ENCODE measurements at places on chromosomes 5 and 9. TPM values are rescaled to one million over a fixed set of nuclear protein-coding genes. Genes with fewer than 3 reads are reported as not detected.

The PCDHB15 gene
- total RNA-seq = not detected

The ABCA1 gene
- 1.4 TPM for total RNA-seq

The GRM6 gene
- total RNA-seq = not detected

The FABP6 gene
- total RNA-seq = not detected

The BTNL8 gene
- total RNA-seq = not detected

The PRR16 gene
- total RNA-seq = not detected

The ARID3C gene
- total RNA-seq = not detected

The MCC gene
- total RNA-seq = 4.4 TPM

The BNC2 gene
- total RNA-seq = not detected

The C9orf50 gene
- total RNA-seq = not detected

The NXNL2 gene
- not detected for total RNA-seq

The FGF1 gene
- not detected for total RNA-seq

The IFNB1 gene
- total RNA-seq = 0.37 TPM

The EQTN gene
- not detected for total RNA-seq

DNA sequence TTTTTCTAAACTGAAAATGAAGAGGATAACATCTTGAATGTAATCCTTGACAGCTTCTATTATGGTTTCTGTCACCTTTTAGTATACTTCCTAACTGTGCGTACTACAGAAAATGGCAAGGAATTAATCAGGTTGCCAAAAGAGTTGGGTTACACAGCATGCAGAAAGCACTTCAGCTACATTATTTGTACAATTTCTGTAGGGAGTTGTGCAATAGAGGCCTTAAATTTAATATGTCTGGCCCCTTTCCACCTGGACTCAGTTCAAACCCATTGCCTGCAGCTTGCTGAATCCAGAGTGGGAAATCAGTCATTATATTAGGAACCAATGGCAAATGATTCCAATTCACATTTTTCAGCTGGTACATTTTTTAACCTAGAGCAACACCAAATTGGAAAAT is 549.7 kb downstream of the CSNK1G3 start:
- no peaks in the 10 kb centered on the region for H3K27me3 ChIP-seq
- H3K36me3 ChIP-seq = no peaks in the 10 kb centered on the region
- DNase-seq = no peak

DNA sequence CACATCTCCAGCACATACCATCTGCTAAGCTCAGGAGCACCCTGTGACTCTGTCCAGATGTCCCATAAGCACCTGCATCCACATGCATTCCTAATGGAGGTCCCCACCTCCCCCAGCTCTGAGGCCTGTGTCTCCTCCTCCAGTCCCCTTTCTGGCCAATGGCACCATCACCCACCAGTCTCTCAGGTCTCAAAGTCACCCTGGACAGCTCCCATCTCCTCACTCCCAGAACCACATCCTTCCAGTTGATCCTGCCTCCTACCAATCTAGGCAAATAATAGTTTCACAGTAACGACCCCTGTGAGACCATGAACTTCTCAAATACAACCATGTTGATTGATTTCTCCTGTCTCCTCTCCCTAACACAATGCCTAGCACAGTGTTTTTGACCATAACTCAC is 40.1 kb downstream of the GGTA1 start:
- H3K27ac ChIP-seq = no peak overlapping the region
- peaks cover 20% of the 10 kb centered on the region for H3K4me1 ChIP-seq
- DNase-seq = no peak

DNA sequence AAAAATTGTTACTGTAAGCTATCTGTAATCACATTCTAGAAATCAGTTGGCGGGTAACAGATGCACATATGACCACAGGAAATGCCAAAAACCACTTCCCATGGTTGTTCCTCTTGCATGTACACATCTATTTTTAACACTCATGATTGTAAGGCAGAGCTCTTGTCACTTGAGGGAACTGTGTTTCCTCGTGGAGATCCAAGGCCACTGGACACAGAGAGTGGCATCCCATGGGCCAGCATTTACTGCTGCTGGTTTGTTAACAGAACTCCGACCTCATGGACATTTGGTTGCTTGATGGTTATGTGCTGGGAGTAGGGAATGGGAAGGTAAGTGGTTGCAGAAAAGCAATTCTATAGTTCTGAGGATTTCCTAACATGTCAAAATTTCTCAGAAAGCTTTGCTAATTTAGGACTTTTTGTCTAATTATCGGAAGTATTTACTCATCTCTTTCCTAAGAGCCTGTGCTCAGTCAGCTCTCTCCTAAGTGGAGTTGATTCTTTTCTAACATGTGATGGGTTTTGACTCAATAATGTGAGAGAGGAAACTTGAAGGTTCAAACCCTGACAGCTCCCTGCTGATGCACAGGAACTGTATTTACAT is 202.0 kb upstream of the NR3C1 start:
- H3K4me1 ChIP-seq = peaks cover 31% of the 10 kb centered on the region
- peaks cover 16% of the 10 kb centered on the region for H3K36me3 ChIP-seq
- H3K27ac ChIP-seq = peak overlapping the region; percentile 84
- peak overlapping the region; percentile 81 for H3K4me3 ChIP-seq
- H3K27me3 ChIP-seq = peaks cover 6% of the 10 kb centered on the region
- peak; percentile 42 for DNase-seq

DNA sequence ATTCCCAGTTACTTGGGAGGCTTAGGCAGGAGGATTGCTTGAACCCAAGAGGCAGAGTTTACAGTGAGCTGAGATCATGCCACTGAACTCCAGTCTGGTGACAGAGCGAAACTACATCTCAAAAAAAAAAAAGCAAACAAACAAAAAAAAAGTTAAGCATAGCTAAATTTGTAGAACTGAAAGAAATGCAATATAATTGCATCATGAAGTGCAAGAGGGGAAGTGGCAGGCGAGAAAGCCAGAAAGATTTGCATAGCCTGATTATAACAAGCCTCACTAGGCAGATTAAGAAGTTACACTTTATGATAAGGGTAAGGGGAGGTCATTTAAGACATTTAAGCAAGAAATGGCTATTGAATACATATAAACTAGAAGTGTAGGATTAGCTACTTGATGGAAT is 187.1 kb downstream of the EDIL3 start:
- H3K27me3 ChIP-seq = no peaks in the 10 kb centered on the region
- no peak overlapping the region for H3K4me3 ChIP-seq
- no peaks in the 10 kb centered on the region for H3K4me1 ChIP-seq
- no peak for DNase-seq
- no peaks in the 10 kb centered on the region for H3K36me3 ChIP-seq

- H3K36me3 ChIP-seq = no peaks in the 10 kb centered on the region
- H3K4me3 ChIP-seq = no peak overlapping the region
- DNase-seq = no peak
- no peaks in the 10 kb centered on the region for H3K27me3 ChIP-seq
- no peaks in the 10 kb centered on the region for H3K4me1 ChIP-seq
- H3K27ac ChIP-seq = no peak overlapping the region
These were observed 64.7 kb upstream of the ATG10 start for GRCh38 chr5:81907012-81907635.

- no peaks in the 10 kb centered on the region for H3K4me1 ChIP-seq
- H3K27ac ChIP-seq = no peak overlapping the region
- DNase-seq = no peak
- H3K4me3 ChIP-seq = no peak overlapping the region
These were observed 549.1 kb downstream of the CSNK1G3 start for GRCh38 chr5:124061068-124061430.

- H3K27ac ChIP-seq = no peak overlapping the region
- peaks cover 38% of the 10 kb centered on the region for H3K27me3 ChIP-seq
- H3K4me1 ChIP-seq = no peaks in the 10 kb centered on the region
- no peaks in the 10 kb centered on the region for H3K36me3 ChIP-seq
- no peak for DNase-seq
- no peak overlapping the region for H3K4me3 ChIP-seq
These were observed 3.1 kb downstream of the RASGEF1C start for GRCh38 chr5:180205916-180206315.

DNA sequence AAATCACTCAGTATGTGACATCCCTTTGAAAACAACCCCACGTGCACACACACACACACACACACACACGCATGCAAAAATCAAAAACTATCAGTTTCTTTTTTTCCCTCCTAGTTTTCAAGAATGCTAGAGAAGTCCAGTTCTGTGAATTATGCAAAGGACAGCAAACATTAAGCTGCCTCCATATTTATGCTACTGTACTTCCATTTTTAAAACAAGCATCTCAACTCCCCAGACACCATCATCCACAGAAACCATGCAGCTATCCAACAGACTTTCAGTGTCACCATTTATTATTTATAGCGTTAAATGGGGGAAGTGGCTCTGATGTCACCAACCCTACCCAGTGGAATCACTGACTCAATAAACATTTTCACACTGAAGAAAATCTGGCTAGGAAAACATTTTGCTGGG is 1.6 kb downstream of the FBXW11 start:
- H3K4me1 ChIP-seq = peaks cover 47% of the 10 kb centered on the region
- H3K36me3 ChIP-seq = peaks cover 12% of the 10 kb centered on the region
- DNase-seq = no peak
- H3K27ac ChIP-seq = peak overlapping the region; percentile 96
- H3K4me3 ChIP-seq = peak overlapping the region; percentile 86
- no peaks in the 10 kb centered on the region for H3K27me3 ChIP-seq

DNA sequence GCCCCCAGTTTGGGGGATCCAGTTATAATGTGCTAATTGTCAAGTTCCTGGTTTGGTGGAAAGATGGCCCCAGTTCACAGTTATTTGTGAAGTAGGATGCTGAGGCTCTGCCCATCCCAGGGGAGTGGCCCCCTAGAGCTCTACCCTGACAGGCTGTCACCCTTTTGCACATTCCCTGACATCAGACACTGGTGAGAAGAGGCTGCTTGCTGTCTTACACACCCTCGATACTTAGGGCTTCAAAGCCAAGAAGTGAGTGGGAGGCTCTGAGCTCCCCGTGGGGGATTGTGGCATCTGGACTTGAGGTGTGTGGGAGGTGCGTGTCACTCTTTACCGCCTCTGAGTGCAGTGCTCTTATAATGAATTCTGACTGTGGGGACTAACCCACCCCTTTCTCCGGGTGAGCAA is 168.5 kb downstream of the DOCK2 start:
- no peak overlapping the region for H3K27ac ChIP-seq
- no peak overlapping the region for H3K4me3 ChIP-seq
- peaks cover 19% of the 10 kb centered on the region for H3K4me1 ChIP-seq
- no peak for DNase-seq
- peaks cover 43% of the 10 kb centered on the region for H3K36me3 ChIP-seq
- no peaks in the 10 kb centered on the region for H3K27me3 ChIP-seq

DNA sequence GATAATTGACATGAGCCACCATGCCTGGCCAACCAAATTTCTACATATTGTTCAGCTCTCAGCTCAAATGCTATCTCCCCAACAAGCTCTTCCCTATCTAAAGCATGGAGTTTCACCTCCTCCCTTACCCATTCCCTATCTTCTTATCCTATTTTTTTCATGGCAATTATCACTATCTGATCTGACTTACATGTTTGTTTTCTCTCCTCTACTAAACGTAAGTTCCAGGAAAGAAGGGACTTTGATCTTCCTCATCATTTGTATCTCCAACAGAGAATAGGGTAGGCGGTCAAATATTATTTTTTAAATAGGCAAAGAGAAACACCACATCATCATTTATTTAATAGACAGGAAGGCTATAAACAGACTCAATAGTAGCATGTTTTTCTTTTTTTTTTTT is 130.2 kb downstream of the DCP2 start:
- no peak overlapping the region for H3K27ac ChIP-seq
- H3K4me3 ChIP-seq = no peak overlapping the region
- no peaks in the 10 kb centered on the region for H3K27me3 ChIP-seq
- no peak for DNase-seq
- H3K4me1 ChIP-seq = no peaks in the 10 kb centered on the region
- H3K36me3 ChIP-seq = no peaks in the 10 kb centered on the region

- no peak for DNase-seq
- no peaks in the 10 kb centered on the region for H3K36me3 ChIP-seq
- H3K4me1 ChIP-seq = no peaks in the 10 kb centered on the region
- no peaks in the 10 kb centered on the region for H3K27me3 ChIP-seq
- H3K27ac ChIP-seq = no peak overlapping the region
These were observed 1125.4 kb downstream of the EFNA5 start for GRCh38 chr5:106545325-106545724.

DNA sequence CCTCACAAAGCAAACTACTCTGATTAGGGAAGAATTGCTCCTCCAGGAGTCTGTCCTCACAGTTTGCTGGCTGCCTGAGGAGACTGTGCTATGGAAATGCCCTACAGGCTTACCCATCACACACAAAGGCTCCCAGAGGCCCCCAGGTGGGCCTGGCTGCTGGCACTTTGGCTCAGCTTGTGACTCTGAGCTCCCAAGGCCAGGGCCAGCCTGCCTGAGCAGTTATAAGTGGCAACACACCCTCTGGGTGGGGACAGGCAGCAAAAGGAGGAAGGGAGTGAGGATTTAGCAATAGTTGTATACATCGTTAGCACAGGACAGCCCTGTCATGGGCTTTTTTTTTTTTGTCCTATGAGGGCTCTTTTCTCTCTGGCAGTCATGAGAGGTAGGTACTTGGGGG is 103.5 kb downstream of the DAPK1 start:
- no peak overlapping the region for H3K4me3 ChIP-seq
- peaks cover 13% of the 10 kb centered on the region for H3K27me3 ChIP-seq
- H3K36me3 ChIP-seq = no peaks in the 10 kb centered on the region
- DNase-seq = no peak
- H3K4me1 ChIP-seq = peaks cover 5% of the 10 kb centered on the region
- no peak overlapping the region for H3K27ac ChIP-seq

DNA sequence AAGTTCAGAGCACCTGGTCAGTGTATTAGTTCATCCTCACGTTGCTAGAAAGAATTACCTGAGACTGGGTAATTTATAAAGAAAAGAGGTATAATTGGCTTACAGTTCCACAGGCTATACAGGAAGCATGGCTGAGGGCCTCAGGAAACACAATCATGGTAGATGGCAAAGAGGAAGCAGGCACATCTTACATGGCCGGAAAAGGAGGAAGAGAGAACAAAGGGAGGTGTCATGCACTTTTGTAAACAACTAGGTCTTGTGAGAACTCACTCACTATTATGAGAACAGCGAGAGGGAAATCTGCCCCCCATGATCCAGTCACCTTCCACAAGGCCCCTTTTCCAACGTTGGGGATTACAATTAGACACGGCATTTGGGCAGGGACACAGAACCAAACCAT is 28.8 kb upstream of the CAVIN4 start:
- peaks cover 3% of the 10 kb centered on the region for H3K36me3 ChIP-seq
- no peak overlapping the region for H3K27ac ChIP-seq
- no peak for DNase-seq
- no peak overlapping the region for H3K4me3 ChIP-seq

- no peak for DNase-seq
- H3K27ac ChIP-seq = no peak overlapping the region
- H3K4me1 ChIP-seq = no peaks in the 10 kb centered on the region
- no peaks in the 10 kb centered on the region for H3K27me3 ChIP-seq
- peaks cover 28% of the 10 kb centered on the region for H3K36me3 ChIP-seq
- H3K4me3 ChIP-seq = no peak overlapping the region
These were observed 10.4 kb downstream of the GOLGA2 start for GRCh38 chr9:128265348-128265847.
